ENCODE measurements at places on chromosomes 12 and 14.

GRCh38 chr14:50366589-50366988 lies 30.1 kb downstream of the CDKL1 start:
- DNase-seq, result no peak

DNA sequence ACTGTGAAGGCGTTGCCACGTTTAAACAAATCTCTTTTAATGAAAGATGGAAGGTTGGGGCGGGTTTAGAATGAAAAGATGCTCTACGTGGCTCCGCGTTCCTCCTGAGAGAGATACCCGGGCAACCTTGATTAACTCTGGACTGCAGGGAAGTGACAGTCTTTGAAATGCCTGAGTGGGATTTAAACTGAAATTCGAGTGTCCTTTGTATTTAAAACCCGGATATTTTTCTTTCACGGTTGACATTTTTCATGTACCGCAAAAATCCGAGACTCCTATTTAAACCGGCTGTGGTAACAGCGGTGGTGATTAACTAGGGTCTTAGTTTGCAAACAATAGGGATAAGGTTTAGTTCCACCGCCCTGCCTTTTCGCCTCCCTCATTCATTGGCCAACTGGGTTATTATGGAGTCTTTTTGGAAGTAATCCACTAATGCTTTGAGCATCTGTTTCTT lies 707 bp downstream of the G2E3 start:
- DNase-seq, result no peak

DNA sequence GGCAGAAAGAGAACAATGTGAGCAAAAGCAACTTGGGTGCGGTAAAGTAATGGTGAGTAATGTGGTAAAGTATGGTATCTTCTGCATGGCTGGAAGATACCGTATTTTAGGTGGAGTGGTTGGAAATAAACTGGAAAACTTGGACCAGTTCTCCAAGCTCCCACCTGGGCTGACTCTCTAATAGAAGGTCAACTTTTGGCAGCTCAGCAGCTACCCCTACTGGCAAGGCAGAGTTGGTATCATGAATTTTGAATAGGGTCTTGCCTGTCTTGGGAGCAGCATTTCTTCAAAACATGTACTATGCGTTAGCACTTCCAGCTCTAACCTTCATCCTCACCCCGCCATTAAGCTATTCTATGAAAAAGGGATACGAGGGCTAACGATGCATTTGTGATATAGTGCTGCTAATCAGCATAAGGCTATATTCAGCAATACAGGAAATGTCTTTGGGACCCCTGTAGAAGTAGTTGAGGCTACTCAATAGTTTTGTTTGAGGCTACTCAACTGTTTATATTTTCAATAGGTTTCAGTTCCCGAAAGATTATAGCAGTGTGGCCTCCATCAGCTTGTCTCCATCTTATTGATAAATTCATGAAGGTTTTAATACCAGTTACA lies 276.3 kb upstream of the FAR2 start:
- peak; percentile 33 for DNase-seq

DNA sequence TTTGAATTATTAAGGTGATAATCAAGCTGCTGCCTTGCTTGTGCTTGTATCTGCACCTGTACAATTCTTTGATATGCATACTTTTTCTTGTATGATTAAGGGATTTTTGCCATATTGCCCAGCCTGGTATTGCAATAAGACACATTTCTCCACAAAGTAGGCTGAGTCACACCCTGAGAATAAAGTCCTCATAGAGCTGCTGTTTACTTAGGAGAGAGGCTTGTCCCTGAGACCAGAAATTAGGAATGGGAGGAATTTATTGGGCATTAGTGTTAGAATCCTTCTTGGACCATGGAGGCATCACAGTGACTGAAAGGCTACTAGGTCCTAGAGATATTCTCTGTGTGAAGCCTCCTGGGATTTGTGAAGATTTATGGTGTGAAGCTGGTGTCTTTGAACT lies 506.8 kb upstream of the FBXO33 start:
- DNase-seq, result no peak

DNA sequence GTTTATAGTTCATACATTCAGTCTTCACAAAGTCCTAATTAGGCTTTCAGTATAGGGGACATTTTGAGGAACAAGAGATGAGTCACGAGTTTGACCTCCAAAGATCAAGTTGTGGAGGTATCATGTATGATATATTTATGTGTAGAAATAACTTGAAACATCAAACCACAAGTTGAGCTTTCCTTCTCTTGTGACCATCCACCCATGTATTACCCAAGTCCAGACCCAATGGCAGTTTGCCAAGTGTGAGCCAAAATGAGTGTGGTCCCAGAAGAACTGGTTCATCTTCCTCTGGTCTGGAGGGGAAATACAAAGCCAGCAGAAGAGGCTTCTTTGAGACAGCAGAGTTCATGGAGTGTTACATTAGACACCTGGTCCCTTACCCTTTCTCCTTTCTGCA lies 104.9 kb downstream of the ATP23 start:
- peak; percentile 99 for DNase-seq

DNA sequence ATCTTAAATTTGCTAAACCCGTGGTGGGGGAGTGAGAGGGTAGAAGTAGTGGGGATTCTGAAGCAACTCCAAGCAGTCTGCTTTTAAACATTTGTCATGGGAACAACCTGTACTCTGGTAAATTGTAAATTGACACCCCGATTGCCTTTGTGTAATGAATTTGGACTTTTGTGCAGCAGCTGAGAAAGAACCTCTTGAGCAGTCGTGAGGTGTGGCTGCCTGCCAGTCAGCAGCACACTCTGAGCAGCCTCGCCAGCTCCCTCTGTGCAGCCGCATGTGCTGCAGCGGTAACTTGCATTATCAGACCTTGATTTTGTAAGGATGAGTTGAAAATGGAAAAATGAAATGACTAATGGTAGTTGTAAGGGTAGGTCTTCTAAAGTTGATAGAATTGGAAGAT lies 74.3 kb downstream of the SUSD6 start:
- no peak for DNase-seq

DNA sequence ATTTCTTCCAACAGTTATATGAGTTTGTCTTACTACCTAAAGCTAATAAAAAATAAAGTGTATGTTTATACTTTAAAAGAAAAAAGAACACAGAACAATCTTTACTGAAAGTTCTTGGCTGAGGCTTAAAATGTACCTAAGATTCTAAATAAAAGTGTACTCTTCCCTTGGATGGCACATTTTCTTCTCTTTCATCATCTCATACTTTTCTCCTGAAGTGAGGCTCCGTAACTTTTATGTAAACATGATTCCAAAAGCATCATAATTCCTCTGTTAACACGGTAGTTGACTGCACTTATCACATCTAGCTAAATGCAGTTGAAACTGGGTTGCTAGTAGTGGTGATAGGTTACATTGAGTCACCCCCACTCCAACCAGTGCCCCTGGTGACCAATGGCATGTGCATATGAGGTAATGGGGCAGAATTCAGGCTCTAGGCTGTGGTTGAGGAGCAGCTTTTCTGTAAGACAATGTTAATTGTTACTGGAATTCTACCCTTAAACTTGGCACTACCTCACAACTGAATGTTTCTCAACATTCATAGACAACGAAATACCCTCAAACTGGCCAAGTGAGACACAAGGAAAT lies 38.4 kb downstream of the WASHC3 start:
- DNase-seq, result no peak

- peak; percentile 93 for DNase-seq
Measured at GRCh38 chr12:1668833-1669543, 21.9 kb upstream of the ADIPOR2 start.

DNA sequence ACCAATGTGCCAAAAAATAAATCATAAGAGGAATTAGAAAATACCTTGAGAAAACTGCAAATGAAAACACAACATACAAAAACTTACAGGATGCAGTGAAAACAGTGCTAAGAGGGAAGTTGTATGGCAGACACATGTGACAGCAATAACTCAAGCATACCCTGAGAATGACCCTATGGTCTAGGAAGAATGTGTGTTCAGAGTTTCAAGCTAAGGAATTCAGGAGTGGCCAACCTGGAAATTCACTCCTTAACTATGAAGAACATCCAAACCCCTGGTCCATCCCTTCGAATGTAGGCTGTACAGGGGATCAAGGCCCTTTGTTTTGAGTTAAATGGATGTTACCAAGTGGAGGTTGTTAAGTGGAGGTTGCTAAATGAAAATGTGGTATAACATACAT lies 16.7 kb upstream of the TTC9 start:
- peak; percentile 5 for DNase-seq

- peak; percentile 39 for DNase-seq
Measured at GRCh38 chr12:116692605-116693004, 45.3 kb downstream of the SPRING1 start.

- DNase-seq, result no peak
Measured at GRCh38 chr14:24725311-24725710, 91.3 kb upstream of the GZMB start.

DNA sequence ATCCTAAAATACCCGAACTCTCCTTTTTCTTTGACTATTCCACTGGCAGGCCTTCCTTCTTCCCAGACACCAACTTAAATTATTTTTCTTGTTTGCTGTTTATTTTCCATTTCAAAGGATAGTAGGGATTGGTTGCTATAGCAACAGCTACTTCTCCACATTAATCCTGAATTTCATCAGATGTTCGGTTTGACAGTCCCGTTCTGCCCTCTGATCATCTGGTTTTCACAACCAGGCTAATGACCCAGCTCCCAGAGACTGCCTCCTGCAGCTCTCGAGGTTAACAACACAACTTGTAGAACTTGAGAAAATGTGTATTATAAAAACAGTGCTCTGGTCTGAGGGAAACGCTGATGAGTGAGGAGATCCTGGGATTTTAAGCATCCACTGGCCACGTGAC lies 45.5 kb downstream of the NUAK1 start:
- no peak for DNase-seq

DNA sequence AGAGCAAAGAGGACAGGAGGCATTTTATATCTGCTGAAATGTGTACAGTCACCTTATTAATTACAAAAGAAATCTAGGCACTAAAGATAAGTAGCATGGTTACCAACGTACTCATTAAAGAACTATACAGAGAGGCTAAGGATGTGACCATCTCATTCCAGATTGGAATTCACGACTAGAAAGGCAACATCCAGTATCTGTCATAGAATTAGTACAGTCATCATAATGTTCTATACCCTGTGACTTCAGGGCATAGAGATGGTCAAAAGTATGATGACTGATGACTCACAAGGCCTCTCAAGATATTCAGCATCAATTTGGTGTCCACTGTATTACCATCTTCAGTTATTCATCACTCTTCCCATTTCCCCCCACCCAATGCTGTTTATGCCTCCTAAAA lies 144.0 kb upstream of the PLEKHG7 start:
- no peak for DNase-seq

- peak; percentile 29 for DNase-seq
Measured at GRCh38 chr14:69090187-69090789, 62.6 kb downstream of the DCAF5 start.

- peak; percentile 27 for DNase-seq
Measured at GRCh38 chr12:89016970-89017778, 335.1 kb downstream of the DUSP6 start.

- no peak for DNase-seq
Measured at GRCh38 chr12:48041591-48042423, 37.5 kb upstream of the COL2A1 start.

- DNase-seq, result no peak
Measured at GRCh38 chr14:39434401-39434800, 2.2 kb upstream of the FBXO33 start.

GRCh38 chr14:59215322-59215721 lies 26.9 kb downstream of the DAAM1 start:
- DNase-seq, result no peak

- peak; percentile 93 for DNase-seq
Measured at GRCh38 chr12:7933255-7933726, 2.7 kb downstream of the SLC2A3 start.

Measured in MV-4-11 (cell line).